WERI-Rb-1 (cell line): ENCODE measurements at places on chromosomes 7 and 10.
A peak's percentile ranks its signal among the peaks of the same experiment; 100 is the strongest.

DNA sequence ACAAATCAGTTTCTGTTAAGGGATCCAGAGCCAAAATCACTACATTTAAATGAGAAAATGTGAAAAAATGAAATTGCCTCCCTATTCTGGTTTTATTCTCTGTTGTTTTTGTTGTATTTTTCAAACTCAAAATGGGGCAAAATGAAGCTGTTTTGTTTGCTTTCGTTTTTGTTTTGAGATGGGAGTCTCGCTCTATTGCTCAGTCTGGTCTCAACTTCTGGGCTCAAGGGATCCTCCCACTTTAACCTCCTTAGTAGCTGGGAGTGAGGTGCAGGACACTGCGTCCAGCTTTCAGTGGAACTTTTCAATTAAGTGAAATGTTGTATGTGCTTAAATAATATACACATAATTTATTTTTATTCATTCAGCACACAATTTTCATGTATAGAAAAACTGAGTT lies 205.0 kb downstream of the SORCS1 start:
- DNase-seq: no peak

DNA sequence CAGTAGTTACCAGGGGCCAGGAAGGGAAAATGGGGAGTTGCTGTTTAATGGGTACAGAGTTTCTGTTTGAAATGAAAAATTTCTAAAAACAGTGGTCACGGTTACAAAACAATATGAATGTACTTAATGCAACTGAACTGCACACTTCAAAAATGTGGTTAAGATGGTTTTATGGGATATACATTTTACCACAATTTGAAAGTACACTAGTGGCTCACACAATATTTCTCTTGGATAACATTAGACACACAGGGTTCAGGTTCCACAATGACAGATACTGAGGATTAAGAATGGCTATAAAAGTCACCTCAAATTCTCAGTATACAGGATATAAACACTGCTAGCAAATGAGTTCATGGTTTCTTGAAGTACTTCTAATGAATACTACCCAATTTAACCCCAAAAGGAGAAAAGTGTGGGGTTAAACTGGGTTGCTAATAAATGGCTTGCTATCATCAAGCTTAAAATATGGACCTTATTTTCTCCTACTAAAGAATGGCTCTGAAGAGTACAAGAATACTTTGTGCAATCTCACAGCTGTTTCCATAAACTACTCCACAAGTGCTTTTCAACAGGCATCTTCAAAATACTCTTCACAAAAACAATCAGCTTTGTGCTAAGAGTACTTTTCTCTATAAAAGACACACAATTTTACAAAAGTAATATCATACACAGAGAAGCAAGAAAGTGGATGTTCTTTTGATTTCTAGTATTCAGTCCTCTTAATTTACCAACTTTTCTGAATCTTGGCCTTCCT lies 92.9 kb downstream of the SRPK2 start:
- no peak for DNase-seq

DNA sequence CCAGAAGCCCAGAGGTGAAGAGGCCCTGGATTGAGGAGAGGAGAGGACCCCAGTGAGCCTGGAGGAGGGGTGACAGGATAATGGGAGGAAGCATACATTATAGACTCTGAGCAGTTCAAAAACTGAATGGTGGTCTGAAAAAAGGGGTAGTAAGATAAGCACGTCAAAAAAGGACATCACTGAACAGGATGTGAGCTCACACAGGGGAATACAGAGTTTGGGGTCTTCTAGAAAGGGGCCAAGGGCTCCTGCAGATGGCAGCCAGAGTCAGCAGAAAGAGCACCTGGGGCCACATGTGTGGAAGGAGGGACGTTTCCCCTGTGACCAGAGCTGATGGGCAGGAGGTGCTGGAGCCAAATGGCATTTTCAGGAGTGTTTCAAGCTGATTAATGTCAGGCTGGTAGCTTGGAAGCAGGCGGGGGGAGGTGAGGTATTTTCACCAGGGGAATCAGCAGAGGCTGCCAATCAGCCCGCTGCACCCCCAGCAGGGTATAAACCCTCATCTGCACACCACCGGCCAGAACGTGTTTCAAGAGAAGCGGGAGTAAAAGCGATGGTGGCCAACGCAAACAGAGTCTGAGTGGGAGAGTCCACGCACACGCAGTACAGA lies 85.8 kb downstream of the TNS3 start:
- DNase-seq: peak; percentile 47

DNA sequence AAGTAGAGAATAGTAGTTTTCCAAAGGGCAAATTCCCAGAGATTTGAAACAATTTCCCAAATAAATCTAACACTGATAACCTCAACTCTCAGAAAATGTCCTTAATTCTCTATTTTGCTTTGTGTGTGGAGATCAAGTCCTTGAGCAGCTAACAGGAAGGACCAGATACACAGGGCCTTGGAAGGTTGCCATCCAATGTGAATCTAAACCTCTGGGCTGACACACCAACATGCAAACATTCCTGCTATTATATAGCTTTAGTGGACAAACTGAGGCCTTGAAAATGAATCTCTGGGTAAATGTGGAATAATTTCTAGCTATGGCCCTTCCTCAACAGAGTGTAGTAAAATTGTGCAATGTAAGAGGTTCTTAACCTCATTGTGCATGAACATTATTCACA lies 44.1 kb upstream of the PARD3 start:
- DNase-seq: no peak
